Choroid plexus epithelial cell (primary cell): ENCODE measurements at places on chromosomes 3 and 15.
A peak's percentile ranks its signal among the peaks of the same experiment; 100 is the strongest.

DNA sequence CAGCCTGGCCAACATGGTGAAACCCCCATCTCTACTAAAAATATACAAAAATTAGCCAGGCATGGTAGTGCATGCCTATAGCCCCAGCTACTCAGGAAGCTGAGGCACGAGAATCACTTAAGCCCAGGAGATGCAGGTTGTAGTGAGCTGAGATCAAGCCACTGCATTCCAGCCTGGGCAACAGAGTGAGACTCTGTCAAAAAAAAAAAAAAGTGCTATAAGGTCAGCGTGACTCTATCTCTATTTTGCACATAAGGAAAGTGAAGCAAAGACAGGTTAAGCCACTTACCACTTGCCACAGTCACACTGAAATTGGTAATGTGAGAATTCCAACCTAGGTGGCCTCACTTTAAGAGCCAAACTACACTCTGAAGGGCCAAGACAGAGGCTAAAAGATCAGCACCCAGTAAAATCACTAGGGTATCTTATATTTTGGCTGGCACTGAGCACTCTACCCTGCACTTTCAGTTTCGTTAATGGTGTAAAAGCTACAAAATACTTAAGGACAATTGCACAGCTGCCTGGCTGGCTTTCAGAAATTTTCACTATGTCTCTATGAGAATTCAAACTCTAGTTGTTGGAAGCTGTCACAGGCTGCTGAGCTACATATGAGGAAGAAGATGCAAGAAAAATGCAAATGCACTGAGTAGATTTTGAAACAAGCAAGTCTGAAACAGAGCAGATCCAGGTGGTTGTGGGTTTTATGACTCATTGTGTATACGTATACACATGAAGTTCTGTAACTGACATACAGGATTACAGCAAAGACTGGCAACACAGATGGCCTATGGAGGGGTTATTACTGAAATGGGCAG, 32.7 kb downstream of the TRANK1 start:
- DNase-seq: peak; percentile 92

DNA sequence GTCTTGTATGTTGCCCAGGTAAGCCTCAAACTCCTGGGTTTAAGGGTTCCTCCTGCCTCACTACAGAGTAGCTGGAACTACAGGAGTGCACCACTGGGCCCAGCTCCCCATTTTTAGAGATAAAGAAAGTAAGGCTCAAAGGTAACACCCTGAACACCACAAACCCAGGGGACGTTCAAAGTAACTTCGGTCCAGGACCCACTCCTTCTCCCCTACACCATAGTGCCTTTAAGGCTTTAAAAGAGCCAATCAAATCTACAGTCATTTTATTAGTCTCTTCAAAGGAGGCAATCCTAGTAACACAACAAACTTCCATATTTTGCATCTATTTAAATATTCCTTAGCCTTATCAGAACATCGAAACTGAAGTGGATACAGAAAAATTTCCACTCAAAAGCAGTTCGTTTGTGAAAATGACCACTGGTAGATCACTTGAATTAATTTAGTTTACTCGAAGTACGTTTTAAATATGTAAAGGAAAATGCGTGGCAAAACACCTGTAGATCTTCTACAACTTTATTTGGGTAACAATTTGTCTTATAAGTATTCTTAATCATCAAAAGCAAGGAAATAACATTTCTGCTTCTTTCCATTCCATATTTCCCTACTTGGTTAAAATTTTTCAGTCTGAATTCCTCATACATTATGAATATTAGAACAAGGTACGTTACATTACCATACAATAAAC, 1.8 kb downstream of the STAG1 start:
- peak; percentile 19 for DNase-seq

GRCh38 chr3:86996261-86996955, 5.5 kb upstream of the VGLL3 start:
- peak; percentile 86 for DNase-seq

DNA sequence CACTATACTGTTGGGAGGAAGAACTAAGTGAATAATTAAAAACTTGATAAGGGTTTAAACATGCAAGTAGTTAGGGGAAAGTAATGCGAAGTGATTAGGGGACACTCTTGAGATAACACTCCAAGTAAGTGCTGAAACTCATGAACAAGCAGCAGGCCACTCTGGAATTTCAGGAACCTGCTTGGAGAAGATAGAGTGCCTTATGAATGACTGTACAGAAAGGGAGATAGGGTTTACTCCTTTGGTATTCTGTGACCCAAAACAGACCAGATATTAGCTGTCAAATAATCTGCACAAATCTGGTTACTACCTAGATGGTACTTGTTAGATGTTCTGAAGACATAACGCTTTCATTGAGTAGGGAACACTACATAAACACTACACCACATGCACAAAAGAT, 85.6 kb downstream of the FRMD4B start:
- no peak for DNase-seq

DNA sequence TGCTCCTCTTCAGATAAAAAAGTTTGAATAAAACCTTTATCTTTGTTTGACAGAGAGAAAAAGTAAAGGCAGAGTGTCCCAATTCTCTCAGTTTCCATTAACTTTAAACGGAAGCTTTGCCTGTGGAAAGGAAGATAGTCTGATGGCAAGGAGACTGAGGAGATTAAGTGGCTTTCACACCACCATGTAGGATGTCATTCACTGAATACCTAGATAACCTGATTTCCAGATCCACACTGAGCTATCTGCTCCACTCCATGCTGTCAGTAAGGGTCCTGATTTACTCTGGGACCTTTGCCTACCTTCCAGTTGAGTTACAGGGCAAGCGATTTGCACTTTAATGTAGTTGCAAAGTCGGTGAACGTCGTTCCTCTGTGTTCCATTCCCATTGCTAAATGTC, 233.4 kb upstream of the TBL1XR1 start:
- DNase-seq: no peak

DNA sequence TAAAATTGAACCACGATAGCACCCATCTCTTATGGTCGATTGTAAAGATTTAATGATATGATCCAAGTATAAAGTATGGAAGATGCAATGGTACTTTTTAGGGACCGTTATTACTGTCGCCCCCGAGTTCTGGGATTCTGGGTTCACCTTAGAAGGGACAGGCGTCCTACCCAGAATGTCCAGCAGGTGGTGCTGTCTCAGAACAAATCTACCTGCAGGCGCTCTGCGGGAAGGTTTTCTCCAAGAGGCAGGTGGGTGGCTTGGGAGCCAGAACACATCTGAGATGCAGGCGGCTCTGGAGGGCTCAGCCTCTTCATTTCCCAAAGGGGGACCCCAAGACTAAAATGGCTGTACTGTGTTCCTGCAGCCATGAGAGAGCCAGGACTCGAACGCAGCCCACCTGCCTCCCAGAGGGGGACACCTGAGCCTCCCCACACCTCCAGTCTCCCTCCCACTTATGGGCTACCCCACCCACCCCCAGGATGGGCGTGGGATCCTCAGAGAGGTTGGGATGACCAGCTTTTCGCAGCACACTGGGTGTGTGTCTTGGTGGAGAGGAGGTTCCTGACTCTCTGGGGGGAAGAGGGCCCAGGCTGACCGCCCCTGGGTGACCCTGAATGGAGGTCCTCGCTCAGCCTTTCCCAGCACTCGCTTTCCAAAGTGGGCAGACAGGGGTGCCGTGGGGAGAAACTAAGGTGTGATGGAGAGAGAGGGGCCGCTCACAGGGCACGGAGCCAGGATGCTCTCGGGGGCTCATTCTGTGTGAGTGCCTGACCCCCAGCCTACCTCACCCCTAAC, 28.1 kb upstream of the CORO2B start:
- peak; percentile 69 for DNase-seq

GRCh38 chr15:70833861-70834765, 19.8 kb downstream of the LARP6 start:
- peak; percentile 90 for DNase-seq

GRCh38 chr3:143538577-143538981, 309.7 kb downstream of the SLC9A9 start:
- peak; percentile 96 for DNase-seq

GRCh38 chr3:108462899-108463298, 47.5 kb downstream of the MYH15 start:
- DNase-seq: peak; percentile 50

DNA sequence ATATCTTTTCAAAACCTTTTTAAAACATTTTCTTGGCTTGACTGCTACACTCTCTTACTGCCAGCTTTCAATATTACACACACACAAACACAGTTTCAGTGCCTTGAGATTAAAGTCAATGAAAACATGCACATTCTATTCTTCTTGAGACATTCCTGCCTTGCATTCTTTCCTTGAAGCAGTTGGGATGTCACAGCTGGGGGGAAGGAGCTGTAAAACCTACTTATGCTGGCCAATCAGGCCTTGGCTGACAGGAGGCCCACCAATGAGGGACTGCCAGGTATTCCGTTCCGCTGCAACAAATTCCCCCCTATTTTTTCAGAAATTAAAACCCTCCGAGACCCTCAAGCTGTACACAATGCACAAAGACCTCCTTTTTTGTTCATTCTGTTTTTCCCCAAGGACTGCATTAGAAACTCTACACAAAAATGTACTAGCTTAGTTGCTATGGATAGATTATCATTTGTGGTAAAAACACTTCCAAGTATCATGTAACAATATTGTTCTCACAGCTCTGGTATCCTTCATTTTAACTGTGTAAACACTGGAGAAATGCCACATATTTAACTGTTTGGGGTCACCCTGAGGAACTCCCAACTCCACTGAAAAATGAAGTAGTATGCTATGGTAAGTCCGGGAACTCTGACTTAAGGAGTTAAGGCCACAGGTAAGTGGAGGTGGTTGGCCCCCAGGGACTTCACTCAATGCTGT, 18.5 kb downstream of the FSTL1 start:
- peak; percentile 97 for DNase-seq
